ENCODE measurements at places on chromosomes 2 and 18.
A peak's percentile ranks its signal among the peaks of the same experiment; 100 is the strongest.

GRCh38 chr2:96324721-96325040 lies 436 bp upstream of the ITPRIPL1 start:
- DNase-seq: no peak

GRCh38 chr2:219442256-219443015 lies 7.8 kb downstream of the SPEG start:
- DNase-seq: no peak

GRCh38 chr2:207188626-207189419 lies 23.1 kb upstream of the KLF7 start:
- no peak for DNase-seq

- no peak for DNase-seq
These were observed 42.2 kb downstream of the RAD51AP2 start for GRCh38 chr2:17476064-17476463.

DNA sequence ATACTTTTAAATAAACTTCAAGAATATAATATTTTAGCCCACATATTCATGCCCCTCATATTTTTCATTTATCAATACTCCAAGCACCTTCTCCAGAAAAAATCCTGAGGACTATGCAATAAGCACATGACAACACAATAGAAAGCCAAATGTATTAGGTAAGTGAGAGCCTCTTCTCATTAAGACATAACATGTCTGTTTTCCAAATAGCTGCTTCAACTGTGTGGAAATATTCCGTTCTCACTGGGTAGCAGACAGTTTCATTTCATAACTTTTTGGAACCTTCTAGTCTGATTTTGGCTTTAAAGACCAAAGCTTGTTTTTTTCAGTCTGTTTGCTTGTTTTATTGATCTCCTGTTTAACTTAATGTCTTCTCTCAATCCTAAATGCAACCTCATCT lies 137.8 kb downstream of the PIK3C3 start:
- no peak for DNase-seq

DNA sequence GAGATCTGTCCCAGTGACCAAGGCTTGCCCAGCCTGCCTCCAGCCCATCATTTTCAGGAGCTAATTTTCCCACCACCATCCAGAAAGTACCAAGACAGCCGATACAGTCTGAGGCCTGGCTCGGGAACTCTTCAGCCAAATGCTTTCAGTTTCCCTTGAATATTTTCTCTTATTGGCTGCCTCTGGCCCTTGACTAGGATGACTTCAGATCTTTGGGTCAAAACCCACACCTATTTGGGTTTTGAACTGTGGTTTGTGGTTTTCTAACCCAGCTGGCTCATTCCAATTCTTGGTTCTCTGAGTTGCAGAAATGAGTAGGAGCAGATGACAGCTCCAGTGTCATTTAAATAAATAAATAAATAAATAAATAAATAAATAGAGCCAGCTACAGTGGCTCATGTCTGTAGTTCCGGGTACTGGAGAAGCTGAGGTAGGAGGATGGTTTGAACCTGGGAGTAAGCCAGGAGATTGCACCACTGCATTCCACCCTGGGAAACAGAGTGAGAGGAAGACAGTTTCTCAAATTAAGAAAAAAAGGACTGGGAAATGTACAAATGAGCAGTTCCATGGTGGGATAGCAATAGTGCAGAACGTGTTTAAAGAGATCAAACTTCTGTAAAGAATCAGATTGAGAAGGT lies 465.0 kb upstream of the SOX11 start:
- DNase-seq: no peak

- DNase-seq: no peak
These were observed 45.2 kb upstream of the EPC2 start for GRCh38 chr2:148599109-148599991.

- DNase-seq: no peak
These were observed 6.6 kb upstream of the KANSL1L start for GRCh38 chr2:210177769-210178168.

DNA sequence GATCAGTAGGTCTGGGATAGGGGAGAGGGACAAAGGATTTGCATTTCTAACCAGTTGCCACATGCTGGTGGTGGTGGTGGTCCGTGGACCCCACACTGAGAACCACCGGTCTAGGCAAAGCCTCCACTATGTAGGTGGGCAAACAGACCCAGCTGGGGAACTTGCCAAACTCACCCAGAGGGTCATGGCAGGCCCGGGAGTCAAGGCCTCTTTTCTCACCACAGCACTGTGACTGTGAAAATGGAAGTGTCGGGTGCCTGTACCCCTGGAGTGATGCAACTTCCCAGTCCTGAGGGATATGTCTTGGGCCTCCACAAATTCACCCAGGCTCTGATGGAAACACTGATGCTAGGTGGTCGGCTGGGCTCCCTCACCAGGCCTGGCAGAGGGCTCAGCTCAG lies 101.2 kb upstream of the SMAD2 start:
- no peak for DNase-seq

GRCh38 chr2:207825978-207826377 lies 56.3 kb upstream of the FZD5 start:
- no peak for DNase-seq

DNA sequence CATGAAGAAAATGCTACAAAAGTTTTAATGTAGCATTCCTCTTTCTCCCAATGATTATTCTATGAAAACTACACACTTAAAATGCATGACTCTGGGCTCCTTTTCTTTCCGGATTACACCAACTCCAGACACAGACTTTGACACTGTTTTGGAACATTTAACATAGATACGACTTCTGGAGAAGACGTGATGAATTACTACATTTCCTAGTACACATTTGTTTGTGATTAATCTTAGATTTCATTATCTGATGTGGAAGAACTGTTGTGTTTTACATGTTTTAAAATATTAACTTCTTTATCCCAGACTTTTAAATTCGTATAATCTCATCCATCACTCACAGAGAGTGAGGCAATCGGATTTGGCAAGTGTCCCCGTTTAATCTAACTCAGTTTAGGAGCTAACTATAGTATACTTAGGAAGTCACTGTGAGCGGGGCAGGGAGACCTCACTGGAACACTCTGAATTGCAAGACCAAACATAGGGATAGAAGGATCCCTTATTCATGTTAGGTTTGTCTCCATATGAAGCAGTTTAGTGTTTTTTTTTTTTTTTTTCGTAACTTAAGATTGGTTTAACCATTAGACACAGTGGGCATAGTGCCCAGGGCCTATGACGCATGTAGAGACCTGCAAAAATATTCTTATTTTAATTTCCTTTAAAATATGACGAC lies 66.7 kb downstream of the PDE1A start:
- no peak for DNase-seq

- DNase-seq: no peak
These were observed 114.9 kb downstream of the QPCT start for GRCh38 chr2:37459095-37459981.

DNA sequence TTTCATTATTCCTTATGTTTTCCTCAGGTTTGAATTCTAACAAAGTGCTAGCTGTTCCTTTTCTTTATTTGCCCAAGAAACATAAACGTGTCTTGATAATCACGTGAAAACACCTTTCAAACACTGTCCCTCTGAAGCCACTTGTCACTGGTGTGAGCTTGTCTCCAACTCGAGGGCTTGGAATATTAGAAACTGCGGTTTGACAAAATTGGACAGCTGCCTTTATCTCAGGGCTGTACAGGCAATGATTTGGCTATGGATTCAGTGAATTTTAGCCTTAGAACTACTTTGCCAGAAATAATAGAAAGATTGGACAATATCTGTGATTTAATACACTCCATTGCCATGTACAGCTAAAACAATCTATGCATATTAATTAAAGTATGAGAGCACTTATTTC lies 763.0 kb upstream of the ACVR2A start:
- no peak for DNase-seq

DNA sequence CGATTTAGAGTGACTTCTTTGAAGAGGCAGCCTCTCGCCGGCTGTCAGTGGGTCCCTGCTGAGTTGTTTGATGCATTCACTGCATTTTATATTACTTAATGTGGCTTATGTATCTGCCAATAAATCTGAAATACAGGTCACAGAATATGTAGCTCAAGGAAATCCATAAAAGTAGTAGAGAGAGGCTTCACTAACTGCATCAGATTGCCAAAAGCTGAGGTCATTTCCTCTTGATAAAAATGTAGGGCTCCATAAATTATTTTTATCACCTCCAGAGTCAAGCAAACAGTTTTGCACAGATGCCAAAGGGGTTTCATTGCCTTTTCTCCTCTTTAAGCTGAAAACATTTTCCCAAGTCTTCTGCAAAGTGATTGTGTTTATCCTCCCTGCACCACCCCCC lies 36.5 kb upstream of the CCDC93 start:
- DNase-seq: no peak

DNA sequence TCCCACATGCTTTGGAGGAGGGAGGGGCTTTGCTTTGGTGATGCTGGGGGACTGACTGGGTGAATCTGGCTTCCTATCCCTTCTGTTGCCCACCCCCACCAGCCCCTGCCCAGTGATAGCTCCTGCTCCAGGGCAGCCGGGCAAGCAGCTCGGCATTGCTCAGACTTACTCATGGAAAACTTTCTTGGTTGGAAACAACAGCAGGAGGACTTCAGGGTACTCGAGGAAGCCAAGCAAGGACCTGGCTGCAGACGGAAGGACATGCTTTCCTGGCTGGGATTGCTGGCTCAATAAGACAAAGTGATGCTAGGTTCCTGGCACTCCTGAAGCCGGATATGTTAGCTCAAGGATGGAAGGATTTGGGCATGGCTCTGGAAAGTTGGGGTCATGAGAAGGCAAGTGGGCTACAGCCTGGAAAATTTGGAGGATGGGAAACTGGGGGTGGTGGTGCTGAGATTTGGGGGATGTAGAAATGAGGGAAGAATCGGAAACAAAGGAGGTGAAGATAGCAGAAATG lies 3.1 kb downstream of the SPEG start:
- no peak for DNase-seq

DNA sequence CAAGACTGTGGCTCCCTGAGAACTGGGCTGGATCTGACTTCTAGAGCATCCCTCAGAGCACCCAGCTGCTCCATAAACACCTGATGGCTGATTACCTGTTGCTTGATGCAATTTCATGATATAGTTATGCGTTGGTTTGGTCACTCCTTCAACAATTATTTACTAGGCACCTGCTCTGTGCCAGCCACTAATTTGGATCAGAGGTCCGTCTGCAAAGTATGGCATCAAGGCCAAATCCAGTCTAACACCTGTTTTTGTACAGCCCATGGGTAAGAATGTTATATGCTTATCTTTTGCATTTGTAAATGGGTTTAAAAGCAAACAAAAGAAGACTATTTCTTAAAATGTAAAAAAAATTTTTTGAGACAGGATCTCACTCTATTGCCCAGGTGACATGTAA lies 348.2 kb downstream of the ALK start:
- no peak for DNase-seq

DNA sequence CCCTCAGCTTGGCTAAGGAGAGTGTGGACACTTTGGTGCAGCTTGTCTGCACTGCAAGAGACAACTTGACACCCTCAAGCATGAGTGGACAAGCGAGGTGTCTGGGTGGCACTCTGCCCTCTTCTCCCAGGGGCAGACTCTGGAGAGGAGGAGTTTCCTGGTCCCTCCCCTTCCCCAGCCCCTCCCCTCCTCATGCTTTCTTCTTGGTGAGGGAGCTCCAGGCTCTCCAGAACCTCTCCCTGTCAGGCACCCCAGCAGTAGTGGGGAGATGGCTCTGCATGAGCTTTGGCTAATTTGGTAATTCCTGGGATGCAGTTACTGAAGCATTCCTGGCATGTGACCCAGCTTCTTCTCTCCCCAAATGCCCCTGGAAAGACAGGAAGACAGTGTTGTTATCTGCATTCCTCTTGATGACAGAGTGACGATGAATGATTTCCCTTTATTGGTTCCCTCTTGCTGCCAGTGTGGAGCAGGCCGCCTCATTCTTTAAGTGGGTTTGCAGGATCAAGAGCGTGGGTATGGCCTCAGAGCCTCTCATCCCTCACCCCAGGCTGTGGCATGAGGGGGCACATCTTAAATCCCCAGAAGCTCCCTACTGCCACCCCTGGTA lies 89.2 kb downstream of the STPG4 start:
- DNase-seq: no peak

- DNase-seq: peak; percentile 5
These were observed 111.4 kb downstream of the FTCDNL1 start for GRCh38 chr2:199739413-199740110.

DNA sequence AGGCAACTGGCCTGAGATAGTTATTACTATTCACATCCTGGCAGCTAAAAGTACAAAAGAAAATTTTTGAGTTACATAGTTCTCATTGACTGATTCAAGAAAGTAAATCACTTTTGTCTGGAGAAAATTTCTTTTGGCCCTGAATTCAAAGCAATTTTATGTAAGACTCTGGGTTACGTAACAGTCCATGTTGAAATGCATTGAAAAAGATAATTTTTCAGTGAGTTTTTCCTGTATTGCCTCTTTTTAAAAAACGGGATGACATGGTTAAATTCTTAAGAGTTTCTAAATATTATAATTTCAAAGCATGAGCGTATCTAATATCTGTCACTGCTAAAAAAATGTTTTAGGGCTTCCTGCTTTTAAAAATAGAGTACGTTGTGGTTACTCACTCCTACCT lies 72.7 kb downstream of the ANKRD12 start:
- DNase-seq: no peak

DNA sequence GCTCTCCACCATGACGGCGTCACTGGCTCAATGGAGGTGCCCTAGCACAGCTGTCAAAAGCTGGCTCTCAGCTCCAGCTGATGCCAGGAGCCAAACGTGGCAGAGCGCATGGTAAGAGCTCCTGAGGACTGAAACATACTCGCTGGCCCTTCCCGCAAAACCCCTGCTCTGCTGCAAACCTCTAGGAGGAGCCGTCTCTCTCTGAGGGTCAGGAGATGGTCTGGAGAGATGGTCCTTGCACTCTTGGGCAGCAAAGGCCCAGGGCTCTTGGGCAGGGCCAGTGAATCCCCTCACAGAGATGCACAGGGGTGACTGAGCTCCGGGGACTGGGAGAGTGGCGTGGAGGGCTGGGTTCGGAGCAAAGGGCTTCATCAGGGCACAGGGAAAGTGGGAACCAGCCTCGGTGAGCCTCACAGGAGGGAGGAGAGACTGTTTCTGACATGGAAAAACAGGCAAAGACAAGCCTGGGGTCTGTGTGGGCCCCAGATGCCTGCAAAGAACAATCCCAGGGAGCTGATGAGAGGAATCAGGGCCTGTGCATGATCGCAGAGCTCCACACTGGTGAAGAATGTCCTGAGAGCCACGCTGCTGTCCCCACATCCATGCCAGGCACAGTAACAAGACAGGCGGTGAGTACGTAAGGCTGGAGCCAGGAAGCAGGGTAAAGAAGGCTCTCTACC lies 17.2 kb downstream of the SNORC start:
- DNase-seq: no peak

DNA sequence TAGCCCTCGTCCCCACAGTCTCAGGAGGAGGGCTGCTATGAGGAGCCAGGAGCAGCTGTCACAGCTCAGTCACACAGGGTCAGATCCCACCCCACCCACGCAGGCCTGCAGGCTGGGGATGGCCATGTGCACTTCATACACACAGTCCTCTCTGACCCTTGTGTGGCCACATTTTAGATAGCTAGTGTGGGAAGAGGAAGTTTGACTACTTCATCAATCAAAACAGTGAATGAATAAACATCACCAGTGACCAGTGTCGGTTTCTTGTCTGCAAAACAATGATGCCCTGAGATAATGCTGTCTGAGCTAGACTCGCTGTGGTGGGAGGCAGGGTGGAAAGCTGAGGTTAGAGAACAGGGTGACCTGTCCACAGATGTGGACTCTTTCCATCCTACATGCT lies 107.1 kb downstream of the PIEZO2 start:
- no peak for DNase-seq

- DNase-seq: peak; percentile 26
These were observed 36.1 kb upstream of the MYO3B start for GRCh38 chr2:170141865-170142264.

Measured in GM12864 (cell line).